ENCODE measurements at places on chromosomes 2 and 18. TPM values are rescaled to one million over a fixed set of nuclear protein-coding genes. Genes with fewer than 3 reads are reported as not detected.

- peaks cover 22% of the 10 kb centered on the region for H3K4me1 ChIP-seq
- H3K27ac ChIP-seq: no peak overlapping the region
- peaks cover 49% of the 10 kb centered on the region for H3K36me3 ChIP-seq
- no peak overlapping the region for H3K4me3 ChIP-seq
- DNase-seq: no peak
These were observed 17.0 kb downstream of the TTLL4 start for GRCh38 chr2:218727502-218728165.

TMEM247 gene
- total RNA-seq: not detected

DNA sequence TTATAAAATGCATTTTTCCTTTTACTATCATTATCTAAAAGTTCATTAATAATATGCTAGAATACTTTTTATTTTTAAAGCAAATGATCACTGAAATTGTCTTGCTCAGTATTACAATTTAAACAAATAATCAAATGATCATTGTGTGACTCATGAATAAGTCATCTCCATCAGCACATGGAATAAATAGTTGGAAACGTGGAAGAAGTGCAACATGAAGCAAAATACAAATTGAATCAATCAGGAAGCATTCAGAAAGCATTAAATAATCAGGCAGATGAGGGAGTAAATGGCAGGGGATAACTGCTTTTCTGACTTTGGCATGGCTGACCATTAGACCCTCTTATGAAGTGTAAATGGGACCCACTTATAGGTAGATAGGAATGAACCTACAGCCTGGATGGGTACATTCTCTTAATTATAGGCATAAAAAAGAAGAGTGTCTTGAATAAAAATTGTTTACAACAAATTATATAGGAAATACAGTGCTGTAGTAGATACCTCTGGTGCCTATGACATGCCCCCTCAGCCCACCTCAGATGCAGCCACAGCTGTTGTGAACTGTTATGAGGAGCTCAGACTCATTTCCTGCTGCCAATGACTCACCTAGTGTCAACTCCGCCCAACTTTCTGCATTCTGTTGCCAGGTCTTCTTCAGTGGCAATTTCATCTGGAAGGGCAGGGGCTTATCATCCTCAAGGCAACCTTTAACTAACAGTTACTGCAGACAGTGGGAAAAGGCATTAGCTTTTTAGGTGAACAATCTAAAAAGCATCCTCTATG lies 936.0 kb downstream of the TRIB2 start:
- H3K27ac ChIP-seq: no peak overlapping the region
- no peak overlapping the region for H3K4me3 ChIP-seq
- peaks cover 4% of the 10 kb centered on the region for H3K27me3 ChIP-seq
- no peak for DNase-seq
- peaks cover 30% of the 10 kb centered on the region for H3K36me3 ChIP-seq
- peaks cover 7% of the 10 kb centered on the region for H3K4me1 ChIP-seq

DNA sequence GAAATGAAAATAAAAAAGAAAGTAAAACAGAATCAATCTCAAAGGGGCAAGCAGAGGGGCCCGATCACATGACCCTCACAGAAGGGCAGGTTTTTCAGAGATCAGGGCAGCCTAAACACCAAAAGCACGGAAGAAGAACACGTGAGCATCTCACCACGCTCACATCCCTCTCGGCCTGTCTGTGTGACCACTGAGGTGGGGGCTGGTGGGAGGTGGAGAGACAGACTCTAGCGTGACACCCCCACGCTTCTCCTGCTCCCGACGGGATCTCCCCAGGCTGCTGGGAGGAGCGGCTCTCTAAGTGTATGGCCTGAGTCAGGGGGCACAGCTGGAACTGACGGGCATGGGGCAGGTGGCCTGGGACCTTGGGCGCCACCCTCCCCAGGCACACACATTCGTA lies 23.5 kb upstream of the MTERF4 start:
- no peak overlapping the region for H3K27ac ChIP-seq
- DNase-seq: no peak
- no peak overlapping the region for H3K4me3 ChIP-seq
- H3K4me1 ChIP-seq: no peaks in the 10 kb centered on the region
- peaks cover 25% of the 10 kb centered on the region for H3K36me3 ChIP-seq

- no peak overlapping the region for H3K4me3 ChIP-seq
- H3K27me3 ChIP-seq: peaks cover 24% of the 10 kb centered on the region
- H3K27ac ChIP-seq: no peak overlapping the region
- H3K4me1 ChIP-seq: peaks cover 32% of the 10 kb centered on the region
- H3K36me3 ChIP-seq: no peaks in the 10 kb centered on the region
These were observed 70.6 kb upstream of the TCF7L1 start for GRCh38 chr2:85062565-85062964.

- no peaks in the 10 kb centered on the region for H3K36me3 ChIP-seq
- no peaks in the 10 kb centered on the region for H3K27me3 ChIP-seq
- no peak overlapping the region for H3K27ac ChIP-seq
- H3K4me3 ChIP-seq: no peak overlapping the region
- no peak for DNase-seq
These were observed 91.5 kb downstream of the MYCN start for GRCh38 chr2:16031848-16032159.

CCDC148 gene
- 2.1 TPM for total RNA-seq

DNA sequence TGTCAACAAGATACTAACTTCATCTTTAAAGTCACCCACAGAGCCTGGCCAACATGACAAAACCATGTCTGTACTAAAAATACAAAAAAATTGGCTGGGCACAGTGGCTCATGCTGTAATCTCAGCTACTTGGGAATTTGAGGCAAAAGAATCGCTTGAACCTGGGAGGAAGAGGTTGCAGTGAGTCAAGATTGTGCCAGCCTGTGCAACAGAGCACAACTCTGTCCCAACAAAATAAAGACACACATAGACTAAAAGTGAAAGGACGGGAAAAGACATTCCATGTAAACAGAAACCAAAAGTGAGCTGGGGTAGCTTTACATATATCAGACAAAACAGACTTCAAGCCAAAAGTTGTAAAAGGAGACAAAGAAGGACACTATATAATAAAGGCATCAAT lies 34.8 kb downstream of the USP34 start:
- H3K4me3 ChIP-seq: no peak overlapping the region
- no peaks in the 10 kb centered on the region for H3K27me3 ChIP-seq
- H3K4me1 ChIP-seq: peaks cover 44% of the 10 kb centered on the region
- no peak for DNase-seq
- no peak overlapping the region for H3K27ac ChIP-seq
